GM23248 (cell line): ENCODE measurements at places on chromosomes 7 and 10. TPM values are rescaled to one million over a fixed set of nuclear protein-coding genes. Genes with fewer than 3 reads are reported as not detected.

ZNF25 gene
- 11.8 and 13.8 TPM in 2 replicates for total RNA-seq

ZNF467 gene
- total RNA-seq: not detected in 2 replicates

ITPRID1 gene
- total RNA-seq: not detected in 2 replicates

SLC39A12 gene
- not detected in 2 replicates for total RNA-seq

BCL7B gene
- total RNA-seq: 23.3 and 24.8 TPM in 2 replicates

IQUB gene
- 0.13 TPM in 1 of 2 replicates, not detected in the other for total RNA-seq

KLF14 gene
- total RNA-seq: 0.11 TPM in 1 of 2 replicates, not detected in the other

CEP55 gene
- 21.5 and 32.4 TPM in 2 replicates for total RNA-seq
